ENCODE measurements at places on chromosomes 7 and 10.

GRCh38 chr10:33187427-33187999, 147.0 kb downstream of the NRP1 start:
- DNase-seq, result no peak

- DNase-seq, result no peak
Observed at GRCh38 chr7:81248420-81248819, 329.6 kb upstream of the SEMA3C start.

DNA sequence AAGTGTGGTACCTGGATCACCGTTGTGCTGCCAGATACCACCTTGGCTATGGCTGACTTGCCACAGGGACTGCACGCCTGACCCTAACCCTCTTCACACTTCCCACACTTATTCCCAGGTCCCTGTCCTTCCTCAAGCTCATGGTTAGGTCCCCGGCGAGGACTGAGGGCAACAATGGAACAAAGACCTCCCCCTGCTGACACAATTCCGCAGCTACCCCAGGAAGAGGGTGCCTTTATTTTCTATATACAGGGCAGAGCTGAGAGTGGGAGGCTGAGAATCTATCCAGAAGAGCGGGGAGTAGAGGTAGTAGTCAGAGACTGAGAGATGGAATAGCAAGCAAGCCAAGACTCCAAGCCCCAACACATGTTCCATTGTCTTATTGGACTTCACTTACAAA, 118.1 kb upstream of the SEM1 start:
- DNase-seq, result no peak

GRCh38 chr7:14630048-14630447, 272.5 kb downstream of the DGKB start:
- no peak for DNase-seq

DNA sequence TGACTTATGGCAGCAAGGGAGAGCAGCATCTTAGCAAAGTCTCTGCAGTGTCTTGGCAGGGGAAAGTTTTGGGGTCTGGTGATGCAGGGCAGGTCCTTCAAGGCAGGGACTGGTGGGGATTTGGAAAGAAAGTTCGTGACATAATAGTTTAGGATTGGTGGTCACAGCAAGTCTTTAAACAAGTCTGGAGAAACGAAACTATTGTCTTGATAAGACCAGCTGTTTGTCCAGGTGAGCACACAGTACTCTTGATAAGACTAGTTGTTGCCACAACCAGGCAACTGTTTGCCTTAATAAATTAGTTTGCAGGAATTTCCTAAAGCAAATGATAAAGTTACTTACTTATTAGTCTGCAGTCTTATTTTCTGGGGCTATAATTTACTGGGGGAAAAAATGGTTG, 136.1 kb downstream of the AKR1D1 start:
- no peak for DNase-seq

DNA sequence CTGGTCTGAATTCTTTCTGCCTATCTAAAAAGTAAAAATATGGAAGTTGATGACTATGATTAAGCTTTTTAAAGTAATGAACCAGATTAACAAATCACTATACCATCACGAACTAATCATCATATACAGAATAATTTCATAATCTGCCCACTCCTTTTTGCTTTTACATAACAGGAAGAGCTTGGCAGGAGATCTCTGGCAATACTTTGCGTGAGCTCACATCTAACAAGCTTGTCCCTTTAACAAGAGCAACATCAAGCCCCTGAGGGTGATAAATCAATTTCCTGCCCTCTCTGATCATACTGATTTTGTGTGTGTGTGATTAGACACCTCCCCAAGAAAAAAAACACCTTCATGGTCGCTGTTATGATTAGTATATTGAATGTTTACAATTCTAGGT, 143.5 kb upstream of the ASAH2 start:
- DNase-seq, result no peak

- no peak for DNase-seq
Observed at GRCh38 chr10:72336259-72337038, 18.3 kb downstream of the DNAJB12 start.

DNA sequence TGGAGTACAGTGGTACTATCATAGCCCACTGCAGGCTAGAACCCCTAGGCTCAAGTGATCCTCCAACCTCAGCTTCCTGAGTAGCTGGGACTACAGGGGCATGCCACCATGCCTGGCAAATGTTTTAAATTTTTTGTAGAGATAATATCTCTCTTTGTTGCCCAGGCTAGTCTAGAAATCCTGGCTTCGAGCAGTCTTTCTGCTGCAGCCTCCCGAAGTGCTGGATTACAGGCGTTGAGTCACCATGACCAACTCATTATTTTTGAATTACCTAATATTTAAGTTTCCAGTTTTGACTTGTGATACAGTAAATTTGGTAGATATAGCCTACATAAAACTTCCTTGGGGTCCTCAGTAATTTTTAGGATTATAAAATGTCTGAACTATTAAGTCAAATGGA, 74.1 kb downstream of the RUNDC3B start:
- DNase-seq, result no peak

- no peak for DNase-seq
Observed at GRCh38 chr7:13845601-13846000, 143.9 kb downstream of the ETV1 start.

GRCh38 chr10:21011433-21012018, 114.4 kb upstream of the NEBL start:
- DNase-seq, result no peak

GRCh38 chr10:90589825-90590224, 268.0 kb downstream of the HTR7 start:
- DNase-seq, result no peak

- no peak for DNase-seq
Observed at GRCh38 chr7:41058986-41059741, 643.7 kb downstream of the INHBA start.

GRCh38 chr7:13563257-13563656, 426.2 kb downstream of the ETV1 start:
- no peak for DNase-seq

GRCh38 chr10:11877591-11877905, 54.4 kb downstream of the PROSER2 start:
- no peak for DNase-seq

GRCh38 chr10:16425449-16425848, 11.4 kb upstream of the PTER start:
- DNase-seq, result peak; percentile 3

GRCh38 chr7:140674899-140675701, 2.4 kb downstream of the ADCK2 start:
- DNase-seq, result no peak

- no peak for DNase-seq
Observed at GRCh38 chr7:117856196-117856595, 17.0 kb downstream of the CTTNBP2 start.

DNA sequence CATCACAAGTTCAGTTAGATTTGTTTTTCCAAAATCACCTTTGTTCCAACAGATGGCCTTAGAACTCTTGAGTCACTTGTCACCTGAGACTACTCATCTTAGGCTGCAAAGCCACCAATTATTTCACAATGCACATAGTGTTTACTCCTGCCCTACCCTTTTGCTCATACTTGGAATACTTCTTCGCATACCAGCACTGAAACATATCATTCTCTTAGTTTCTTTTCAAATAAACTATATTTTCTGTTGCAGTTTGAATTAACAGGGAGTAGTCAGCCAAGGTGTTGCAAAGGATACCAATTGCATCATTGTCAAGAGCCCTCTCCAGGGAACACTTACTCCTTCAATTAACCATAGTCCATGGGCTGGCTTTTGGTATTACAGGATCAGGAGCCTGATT, 71.0 kb downstream of the CASD1 start:
- no peak for DNase-seq

GRCh38 chr7:44292420-44292817, 33.0 kb downstream of the CAMK2B start:
- DNase-seq, result no peak

GRCh38 chr7:132652507-132652906, 76.2 kb upstream of the PLXNA4 start:
- DNase-seq, result no peak

DNA sequence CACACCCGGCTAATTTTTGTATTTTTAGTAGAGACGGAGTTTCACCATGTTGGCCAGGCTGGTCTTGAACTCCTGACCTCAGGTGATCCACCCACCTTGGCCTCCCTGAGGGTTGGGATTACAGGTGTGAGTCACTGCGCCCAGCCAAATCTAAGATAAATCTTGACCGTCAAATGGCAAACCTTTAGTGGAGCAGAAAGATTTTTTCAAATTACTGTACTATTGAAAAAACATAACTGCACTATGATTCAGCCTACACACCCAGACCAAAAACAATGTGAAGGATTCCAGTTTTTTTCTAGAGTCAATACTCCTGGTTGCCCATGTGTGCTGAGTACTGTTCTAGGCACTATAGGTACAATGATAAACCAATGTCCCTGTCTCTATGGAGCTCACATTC, 33.9 kb upstream of the SVIL start:
- no peak for DNase-seq

DNA sequence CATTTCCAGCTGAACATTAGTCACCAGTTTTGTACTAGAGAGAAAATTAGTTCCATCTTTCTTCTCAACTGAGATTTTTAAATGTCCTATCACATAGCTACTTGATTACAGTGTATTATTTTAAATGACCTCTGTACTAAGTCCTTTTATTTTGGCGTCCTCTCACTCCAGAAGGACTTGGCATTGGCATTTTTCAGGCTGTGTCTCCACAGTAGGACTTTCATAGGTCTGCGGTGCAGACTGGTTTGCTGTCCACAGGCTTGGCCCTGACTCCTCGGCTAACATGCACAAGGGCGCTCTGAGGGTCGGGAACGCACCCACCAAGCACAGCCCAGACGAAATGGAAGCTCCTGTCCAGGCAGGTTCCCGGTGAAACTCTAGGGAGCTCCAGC, 6.5 kb downstream of the PTPRE start:
- no peak for DNase-seq

- DNase-seq, result no peak
Observed at GRCh38 chr10:102752266-102752930, 8.7 kb downstream of the WBP1L start.

- no peak for DNase-seq
Observed at GRCh38 chr7:27101171-27101956, 1.1 kb downstream of the HOXA2 start.

GRCh38 chr10:97131666-97132065, 54.1 kb downstream of the SLIT1 start:
- no peak for DNase-seq

- DNase-seq, result no peak
Observed at GRCh38 chr10:101484175-101484745, 103.8 kb downstream of the POLL start.

GRCh38 chr7:79789584-79790345, 336.3 kb upstream of the MAGI2 start:
- no peak for DNase-seq

DNA sequence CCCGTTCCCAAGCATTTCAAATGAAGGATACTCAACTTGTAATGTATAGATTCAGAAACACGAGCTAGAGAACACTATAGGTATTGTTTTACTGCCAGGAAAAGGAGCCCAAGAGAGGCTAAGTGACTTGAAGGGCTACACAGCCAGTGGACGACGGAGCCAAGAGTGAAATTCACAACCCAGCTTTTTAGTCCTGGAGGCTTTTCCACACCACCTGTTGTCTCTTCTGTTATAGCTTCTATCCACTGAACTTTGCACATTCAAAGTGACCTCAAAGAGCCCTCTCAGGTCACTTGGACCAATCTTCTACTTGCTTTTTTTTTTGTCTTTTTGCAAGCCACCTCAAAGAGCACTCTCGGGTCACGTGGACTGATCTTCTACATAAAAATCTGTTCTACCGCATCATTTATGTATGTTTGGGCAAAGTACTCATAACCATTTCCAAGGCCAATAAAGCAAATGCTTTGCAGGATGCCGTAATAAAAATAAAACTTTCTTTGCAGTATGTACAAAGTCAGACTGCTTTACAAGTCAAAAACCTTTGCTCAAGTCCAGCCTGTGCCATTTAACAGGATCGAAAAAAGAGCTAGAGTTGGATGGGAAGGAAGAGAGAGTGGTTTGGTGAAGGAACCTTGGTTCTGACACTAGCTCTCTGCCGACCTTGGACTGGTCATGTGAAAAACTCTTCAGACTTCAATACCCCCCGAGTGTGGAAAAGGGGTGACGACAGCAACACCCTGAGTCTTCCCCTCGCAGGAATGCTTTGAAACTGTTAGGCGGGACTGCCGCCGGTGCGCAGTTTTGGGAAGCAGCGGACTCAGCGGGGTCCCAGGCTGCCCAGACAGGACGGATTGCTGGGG, 821 bp downstream of the SLC35B4 start:
- no peak for DNase-seq

DNA sequence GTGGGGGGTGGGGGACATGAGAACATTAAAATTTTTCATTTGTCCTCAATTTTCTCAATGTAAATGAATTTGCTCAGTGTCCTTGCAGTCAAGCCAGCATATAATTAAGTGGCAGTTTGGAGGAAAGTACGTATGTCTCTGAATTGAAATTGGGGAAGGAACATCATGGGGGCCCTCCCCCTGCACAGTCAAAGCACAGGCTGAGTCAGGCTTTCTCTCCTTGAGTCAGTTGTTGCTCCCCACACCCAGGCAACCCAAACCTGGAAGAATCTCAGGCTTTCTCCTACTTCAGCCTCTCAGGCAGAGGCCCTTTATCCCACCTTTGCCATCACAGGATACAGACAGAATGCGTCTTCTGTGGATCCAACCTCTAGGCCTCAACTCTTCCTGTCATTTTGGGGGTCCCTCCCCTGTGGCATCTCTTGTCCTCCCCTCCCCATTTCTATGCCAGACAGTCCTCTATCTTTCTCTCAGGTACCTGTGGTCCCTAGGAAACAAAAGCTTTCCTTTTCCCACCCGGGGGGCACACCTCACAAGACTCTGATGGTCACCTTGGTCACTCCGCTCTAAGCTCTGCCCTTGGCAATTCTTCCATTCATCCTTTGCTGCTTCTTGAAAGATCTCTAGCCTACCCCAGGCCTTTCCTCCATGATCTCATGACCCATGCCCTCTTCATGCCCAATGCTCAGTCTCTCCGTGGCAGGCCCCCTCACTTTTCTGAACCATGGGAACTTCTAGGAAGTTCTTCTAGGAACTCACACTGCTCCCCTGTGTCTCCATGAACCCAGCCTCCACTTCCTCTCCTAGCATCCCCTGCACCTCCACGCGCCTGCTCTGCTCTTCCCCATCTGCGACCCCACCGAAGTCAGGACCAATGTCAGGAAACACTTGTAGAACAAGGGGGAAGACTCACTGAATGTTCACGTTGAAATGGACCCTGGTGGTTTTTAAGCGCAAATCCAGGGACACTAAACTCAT, 40.4 kb downstream of the CREB3L2 start:
- no peak for DNase-seq

- DNase-seq, result no peak
Observed at GRCh38 chr10:71695502-71696476, 23.8 kb downstream of the C10orf105 start.

GRCh38 chr7:114264023-114264422, 150.6 kb upstream of the FOXP2 start:
- DNase-seq, result no peak

GRCh38 chr7:44077061-44077460, 5.3 kb downstream of the POLM start:
- no peak for DNase-seq

DNA sequence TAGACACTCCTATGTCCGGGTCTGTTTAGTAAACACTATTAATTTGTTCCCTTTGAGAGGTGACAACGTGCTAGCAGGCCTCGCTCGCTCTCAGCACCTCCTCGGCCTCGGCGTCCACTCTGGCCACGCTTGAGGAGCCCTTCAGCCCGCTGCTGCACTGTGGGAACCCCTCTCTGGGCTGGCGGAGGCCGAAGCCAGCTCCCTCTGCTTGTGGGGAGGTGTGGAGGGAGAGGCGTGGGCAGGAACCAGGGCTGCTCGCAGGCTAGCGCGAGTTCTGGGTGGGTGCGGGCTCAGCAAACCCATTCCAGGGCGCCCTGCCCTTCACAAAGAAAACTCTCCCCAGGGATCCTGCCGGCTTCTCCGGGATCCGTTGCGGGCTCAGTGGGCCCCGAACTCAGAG, 144.4 kb upstream of the CDCA7L start:
- DNase-seq, result no peak
